Stimulated activated CD4-positive, alpha-beta T cell treated with anti-CD3 and anti-CD28 coated beads, Interleukin-1b, Interleukin-23, amount 100 ng/mL, for 48 hours (primary cell): ENCODE measurements at places on chromosomes 3 and 15.

DNA sequence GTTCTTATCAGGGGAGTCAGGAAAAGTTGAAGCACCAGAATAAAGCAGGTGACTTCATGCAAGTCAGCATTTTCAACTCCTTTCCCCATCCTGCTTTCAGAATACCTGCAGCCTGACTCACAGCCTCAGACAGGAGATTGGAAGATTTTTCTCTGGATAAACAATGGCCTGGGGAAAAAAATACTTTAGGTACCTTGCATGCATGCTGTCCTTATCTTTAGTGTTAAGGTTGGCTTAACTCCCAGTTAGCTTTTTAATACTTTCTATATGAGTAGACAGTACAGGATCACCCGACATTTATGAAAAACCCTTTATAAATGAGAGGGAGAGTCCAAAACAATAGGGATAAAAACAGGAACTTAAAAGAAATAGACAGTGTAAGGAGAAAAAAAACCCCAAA, 53.6 kb downstream of the PAK2 start:
- no peak for DNase-seq

GRCh38 chr3:35187908-35188307, 451.4 kb upstream of the ARPP21 start:
- no peak for DNase-seq

DNA sequence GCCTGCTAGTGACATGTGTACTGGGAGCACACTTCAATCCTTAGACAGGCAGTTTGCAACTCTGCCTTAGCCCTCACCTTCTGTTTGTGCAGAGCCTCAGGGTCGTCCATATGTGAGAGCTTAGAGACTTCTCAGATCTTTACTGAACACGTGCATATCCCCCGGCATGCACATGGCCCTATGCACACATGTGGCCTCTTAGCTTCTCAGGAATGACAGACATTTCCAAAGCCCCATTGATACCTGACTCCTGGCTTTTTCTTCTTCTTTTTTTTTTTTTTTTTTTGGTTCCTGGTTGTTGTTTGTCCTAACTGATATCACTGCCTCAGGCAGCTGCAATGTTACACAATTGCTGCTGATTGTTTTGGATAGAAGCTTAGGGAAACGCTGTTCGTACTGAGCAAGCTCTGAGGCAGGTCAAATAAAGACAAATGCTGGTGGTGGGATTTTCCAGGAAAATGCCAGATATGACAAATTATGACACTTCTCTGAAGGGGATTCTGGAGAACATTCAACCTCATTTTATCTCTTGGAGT, 107.2 kb upstream of the RGMA start:
- DNase-seq, result no peak

GRCh38 chr15:80019168-80019745, 40.2 kb upstream of the ZFAND6 start:
- DNase-seq, result no peak
